Activated naive CD4-positive, alpha-beta T cell (primary cell): ENCODE measurements at places on chromosomes 6 and 20.

GRCh38 chr6:53179961-53180651 lies 31.5 kb upstream of the GCM1 start:
- no peak for DNase-seq

- no peak for DNase-seq
Measured at GRCh38 chr6:132491303-132491702, 21.6 kb downstream of the STX7 start.

- no peak for DNase-seq
Measured at GRCh38 chr6:36142971-36143838, 12.9 kb downstream of the MAPK13 start.

DNA sequence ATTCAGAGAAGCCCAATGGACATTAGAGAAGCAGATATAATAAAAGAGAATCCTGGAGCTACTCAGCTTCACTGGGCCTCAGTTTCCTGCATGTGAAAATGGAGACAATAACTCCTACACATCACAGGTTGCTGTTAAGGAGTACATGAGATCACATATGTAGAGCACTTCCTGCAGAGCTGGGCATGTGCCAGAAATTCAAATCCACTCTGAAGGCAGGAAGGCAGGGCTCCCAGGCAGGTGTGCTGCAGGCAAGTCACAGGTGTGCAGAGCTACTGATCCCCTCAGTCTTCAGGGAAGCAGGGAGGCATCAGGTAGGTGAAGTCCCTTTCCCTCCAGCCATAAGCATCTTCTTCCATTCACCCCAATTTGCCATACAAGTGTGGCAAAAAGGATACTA lies 48.0 kb downstream of the DST start:
- no peak for DNase-seq

DNA sequence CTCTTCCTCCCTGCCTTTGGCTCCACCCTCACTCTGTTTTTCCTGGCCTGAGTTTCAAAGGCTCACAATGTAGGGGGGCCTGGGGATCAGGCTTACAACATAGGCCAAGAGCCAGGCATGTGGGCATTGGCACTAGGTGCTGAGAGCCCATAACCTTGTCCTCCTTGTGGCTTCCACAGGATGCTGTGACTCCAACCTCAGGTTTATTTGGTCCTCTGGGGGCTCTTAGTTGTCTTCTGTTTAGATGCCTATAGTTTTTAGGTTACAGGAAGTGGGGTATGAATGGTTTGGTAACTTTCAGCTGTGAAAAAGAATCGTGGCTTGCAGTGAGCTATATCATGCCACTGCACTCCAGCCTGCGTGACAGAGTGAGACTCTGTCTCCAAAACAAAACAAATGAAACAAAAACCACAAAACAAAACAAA lies 25.6 kb downstream of the MMP24 start:
- DNase-seq = no peak

DNA sequence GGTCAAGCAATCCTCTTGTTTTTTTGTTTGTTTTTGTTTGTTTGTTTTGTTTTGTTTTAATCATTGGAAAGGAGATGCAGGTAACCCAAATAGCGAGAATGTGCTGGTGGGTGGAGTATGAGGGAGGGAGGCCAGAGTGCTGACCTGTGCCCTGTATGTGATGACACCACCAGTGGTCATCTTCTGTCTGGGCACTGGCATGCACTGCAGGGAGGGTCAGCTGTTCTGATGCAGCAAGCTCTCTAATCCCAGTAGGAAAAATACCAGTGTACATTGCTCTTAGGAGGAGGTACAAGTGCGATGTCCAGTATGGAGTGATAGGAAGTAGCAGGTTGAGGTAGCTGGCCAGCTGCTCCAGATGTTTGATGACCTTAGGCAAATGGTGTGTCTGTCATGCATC lies 2.9 kb upstream of the CST1 start:
- DNase-seq = no peak

- DNase-seq = no peak
Measured at GRCh38 chr6:157647261-157647915, 175.7 kb upstream of the SNX9 start.

GRCh38 chr6:8000636-8001035 lies 63.6 kb downstream of the BLOC1S5 start:
- DNase-seq = no peak

GRCh38 chr6:125945378-125946141 lies 11.0 kb upstream of the HINT3 start:
- no peak for DNase-seq

DNA sequence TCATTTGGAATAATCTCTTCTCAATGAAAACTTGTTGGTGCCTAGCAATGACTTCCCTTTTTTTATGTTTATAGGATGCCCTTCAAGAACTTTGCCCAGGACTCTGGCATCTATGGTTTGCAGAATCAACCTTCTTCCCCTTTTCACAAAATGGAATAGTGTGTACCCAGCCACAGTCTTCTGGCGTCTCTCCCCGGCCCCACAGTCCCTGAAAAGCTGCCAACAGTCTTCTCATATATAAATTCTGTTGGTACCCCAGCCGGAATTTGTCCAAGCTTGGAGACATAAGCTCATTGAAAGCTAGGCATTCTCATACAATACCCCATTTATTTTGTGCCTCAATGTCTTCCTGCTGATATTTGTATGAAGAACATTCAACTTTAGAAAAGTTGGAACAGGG lies 26.4 kb upstream of the MCM3 start:
- DNase-seq = no peak

DNA sequence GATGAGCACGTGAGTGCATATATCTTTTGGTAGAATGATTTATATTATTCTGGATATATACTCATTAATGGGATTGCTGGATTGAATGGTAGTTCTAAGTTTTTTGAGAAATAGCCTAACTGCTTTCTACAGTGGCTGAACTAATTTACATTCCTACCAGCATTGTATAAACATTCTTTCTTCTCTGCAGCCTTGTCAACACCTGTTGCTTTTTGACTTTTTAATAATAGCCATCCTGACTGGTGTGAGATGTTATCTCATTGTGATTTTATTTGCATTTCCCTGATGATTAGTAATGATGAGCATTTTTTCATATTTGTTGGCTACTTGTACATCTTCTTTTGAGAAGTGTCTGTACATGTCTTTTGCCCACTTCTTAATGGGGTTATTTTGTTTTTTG lies 116.3 kb downstream of the ADTRP start:
- no peak for DNase-seq

DNA sequence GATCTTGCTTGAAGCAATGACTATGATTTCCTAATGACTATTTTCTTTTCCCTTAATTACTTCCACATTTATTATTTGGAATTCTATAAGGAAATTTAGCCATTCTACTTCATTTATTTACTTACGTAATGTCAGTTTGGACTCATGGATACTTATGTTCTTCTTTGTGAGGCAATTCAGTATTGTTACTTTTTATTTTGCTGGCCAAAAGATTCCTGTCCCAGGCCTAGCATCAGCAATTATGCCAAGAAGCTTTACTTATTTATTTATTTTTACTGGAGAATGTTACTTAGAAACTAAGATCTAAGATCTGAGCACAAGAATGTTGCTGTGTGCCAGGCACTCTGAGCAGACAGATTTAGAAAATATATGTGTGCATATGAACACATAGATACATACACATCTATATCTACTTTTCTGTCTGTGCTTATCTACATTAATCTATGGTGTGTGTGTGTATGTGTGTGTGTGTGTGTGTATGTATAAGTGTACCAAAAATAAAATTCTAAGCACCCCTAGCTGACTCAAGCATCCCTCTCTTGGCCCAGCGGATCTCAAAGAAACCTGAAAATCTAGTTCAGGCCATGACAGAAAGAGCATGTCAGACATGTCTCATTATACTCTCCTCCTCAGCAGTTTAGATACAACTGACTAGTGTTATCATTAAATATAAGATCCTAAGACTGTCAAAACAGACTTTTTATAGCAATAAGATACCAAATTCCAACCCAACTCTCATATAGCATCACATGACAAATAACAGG lies 640.0 kb upstream of the GJE1 start:
- no peak for DNase-seq

DNA sequence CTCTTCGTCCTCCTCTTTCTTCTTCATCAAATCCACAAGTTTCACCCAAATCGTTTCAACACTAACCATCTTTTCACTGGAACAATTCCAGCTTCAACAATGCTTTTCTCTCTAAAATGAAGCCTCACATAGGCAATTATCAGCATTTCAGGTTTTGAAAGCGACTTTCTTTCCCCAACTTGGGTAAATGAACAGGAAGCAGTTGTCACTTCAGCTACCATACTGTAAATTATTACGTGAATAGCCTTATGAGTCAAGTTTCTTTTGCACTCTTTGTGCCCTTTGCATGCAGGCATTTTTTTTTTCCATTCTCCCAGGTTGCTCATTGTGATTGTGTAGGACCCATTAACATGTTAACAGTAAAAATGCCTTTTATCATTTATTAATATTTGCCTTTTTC lies 121.7 kb upstream of the BTBD3 start:
- DNase-seq = no peak

DNA sequence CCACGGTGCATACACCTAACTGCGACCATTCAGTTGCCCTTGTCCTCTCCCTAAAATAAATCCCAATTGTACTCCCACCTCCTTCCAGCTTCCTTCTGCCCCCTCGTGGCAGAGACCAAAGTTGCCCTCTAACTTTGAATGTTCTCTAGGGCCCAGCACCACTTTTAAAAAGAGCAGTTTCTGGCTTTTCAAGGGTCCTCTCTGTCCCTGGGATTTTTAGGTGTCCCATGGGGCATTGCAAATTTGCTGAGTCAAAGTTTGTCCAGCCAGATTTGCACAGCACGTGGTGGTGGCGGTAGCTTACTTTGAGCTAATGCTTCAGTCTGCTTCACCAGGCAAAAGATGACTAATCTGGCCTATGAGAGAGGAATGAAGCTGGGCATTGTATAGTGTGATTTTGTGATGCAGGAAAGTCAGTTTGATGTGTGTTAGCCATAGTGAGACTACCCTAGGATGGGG lies 100.2 kb downstream of the PERP start:
- DNase-seq = peak; percentile 8

DNA sequence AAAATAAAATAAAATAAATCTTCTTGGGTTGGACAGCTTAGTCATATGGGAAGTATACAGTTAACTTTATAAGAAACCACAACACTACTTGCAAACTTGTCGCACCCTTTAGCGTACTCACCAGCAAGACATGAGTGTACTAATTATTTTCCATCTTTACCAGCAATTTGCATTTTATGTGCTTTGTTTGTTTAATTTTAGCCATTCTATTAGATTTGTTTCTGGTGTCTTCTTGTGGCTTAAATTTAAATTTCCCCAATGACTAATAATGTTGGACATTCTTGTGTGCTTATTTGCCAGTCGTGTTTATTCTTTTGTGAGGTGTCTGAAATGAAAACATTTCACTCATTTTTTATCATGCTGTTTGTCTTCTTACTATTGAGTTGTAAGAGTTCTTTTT lies 1172.2 kb upstream of the CITED2 start:
- DNase-seq = no peak

DNA sequence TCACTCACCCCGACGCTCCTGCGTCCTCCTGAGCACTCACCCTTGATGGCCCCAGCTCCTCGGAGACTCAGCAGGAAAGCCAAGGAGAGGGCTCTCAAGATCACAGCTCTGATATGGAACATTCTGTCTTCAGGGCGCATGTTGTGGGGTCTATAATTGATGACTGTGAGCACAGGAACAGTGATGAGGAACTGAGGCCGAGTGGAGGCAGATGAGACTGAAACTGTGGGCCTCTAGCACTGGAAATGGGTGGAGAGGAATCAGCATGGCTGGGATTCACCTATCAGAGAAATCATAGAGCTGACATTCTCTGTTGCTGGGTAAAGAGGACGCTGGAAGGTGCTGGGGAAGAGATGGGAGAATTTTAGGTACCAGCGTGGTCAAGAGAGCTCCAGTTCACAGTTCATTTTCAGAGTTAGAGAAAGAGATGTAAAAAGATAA lies at the start of gene HLA-DPA1:
Gene HLA-DPA1 (minus strand): TSS at position 219 of the 441 bp plus-strand sequence.
- DNase-seq = no peak

DNA sequence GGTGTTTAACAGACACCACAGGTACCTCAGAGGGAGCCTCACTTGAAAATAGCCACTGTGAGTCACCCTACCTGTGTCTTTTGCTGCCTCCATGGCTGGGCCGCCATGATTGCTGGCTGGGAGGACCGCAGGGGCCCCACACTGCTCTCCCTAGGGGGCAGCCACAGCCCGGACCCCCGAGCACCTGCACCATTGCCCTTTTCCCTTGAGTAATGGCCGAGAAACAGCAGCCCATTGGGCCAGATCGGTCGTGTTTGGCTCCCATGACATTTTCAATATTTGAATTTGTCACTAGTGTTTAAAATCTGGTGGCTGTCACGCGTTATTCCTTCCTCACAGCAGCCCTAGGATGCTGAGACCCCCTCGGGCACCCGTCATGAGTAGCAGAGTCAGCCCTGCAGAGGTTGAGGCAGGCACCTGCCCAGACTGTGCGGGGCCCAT lies 6.7 kb downstream of the ZBP1 start:
- no peak for DNase-seq

- DNase-seq = no peak
Measured at GRCh38 chr6:75489025-75489424, 4.6 kb downstream of the FILIP1 start.
